Stimulated activated CD8-positive, alpha-beta memory T cell treated with anti-CD3 and anti-CD28 coated beads, Interleukin-7, amount 100 ng/mL, for 1 hour (primary cell): ENCODE measurements at places on chromosomes 5 and 9.

DNA sequence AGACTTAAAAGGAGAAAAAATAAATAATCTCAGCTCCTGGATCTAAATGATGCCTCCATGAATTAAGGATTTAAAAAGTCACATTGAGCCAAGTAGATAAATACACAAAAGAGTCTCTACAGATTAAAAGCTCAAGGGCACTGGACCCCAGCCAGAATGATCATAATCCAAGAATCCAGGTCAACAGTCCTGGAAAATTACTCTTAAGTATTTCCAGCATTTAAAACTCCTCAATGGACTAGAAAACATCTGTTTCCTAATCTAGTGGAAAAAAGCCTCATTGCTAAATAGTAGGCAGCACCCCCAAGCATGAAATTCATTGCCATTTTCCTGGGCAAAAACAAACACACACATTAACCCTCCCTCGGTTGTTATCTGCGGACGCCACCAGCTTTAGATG, 96.8 kb downstream of the FRMD3 start:
- no peak for DNase-seq

- DNase-seq, result no peak
Observed at GRCh38 chr5:39947657-39948056, 522.9 kb upstream of the DAB2 start.

DNA sequence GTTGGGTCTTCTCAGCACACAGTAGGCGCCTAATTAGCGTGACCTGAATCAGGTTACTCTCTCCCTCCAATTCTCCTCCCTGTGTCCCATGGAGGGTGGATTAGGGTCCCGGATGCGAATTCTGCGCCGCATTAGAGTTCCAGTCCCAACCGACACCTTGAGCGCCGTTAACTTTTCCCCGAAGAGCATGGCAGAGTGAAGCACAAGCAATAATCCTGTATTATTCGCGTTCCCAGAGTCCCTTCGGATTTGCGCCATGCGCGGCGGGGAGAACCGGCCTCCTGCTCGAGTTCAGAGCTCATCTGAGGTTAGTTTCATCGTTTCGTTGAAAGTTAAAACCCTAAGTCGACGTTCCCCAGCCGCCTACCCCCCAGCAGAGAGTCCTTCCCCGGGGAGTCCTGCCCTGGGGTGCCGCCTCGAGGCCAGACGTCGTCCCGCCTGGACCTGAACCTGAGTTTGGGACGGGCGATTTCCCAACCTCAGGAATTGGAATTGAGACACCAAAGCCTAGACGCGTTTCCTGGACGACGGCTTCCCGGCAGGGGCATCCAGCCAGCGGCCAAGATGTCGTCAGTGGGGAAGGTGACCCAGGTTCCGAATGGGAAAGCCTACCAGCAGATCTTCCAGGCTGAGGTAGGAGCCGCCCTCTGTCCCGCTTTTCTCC, at the start of gene CCDC180:
Gene CCDC180, plus strand, starts transcription at position 160 of the 664 bp plus-strand sequence. Its CDS starts 405 bp downstream, at position 565.
- DNase-seq, result no peak

DNA sequence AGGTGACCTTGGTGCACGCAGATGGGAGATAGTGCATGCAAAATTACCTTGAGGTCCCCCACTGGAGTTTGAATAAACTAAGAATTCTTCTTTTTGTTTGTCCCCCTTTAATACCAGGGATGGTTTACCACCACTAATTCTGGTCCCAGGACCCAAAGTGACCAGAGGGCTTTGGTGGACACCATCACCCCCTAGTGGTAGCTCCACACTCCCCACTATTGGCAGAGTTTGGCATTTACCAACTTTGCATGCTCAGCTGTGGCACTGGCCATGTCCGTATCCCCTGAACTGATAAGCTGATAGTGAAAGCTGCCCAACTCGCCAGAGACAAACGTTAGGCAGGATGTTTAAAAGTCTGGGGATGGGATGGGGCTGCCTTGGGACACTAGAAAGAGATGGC, 3.3 kb downstream of the ASTN2 start:
- no peak for DNase-seq

DNA sequence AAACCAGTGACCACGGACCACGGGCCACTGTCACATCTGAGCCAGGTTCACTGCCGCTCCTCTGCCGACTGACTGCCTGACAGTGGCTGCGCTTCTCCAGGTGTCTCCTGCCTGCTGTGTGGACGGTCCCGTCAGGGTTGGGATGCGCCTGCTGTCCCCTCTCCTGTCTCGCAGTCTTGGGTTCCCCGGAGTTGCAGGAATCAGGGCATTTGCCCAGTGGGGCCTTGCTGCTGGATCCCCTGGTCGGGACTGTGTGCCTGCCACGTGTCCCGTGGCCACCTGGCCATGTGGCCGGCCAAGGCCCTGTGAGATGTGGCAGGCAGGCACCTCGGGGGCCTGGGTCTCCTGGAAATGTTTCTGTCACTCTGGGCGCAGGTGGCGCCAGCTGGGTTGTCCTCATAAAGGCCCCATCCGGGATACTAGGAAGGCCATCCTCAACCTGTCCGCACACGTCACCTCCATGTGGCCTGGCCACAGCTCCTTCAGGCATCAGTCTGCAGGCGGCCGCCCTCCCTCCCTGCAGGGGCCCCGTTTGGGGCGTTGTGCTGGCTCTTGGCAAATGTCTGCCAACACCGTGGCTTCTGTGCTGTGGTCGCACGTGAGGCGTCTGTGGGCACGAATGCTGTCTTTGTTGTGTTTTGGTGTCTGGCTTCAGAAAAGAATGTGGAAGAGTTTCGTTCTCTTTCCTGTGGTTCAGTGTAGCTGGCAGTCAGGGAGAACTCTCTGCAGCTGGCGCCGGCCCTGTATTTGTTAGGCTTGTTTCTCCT, 6.4 kb upstream of the TOR4A start:
- DNase-seq, result no peak

- no peak for DNase-seq
Observed at GRCh38 chr9:137075275-137075775, 2.0 kb upstream of the UAP1L1 start.

- DNase-seq, result no peak
Observed at GRCh38 chr9:29475471-29475870, 1902.2 kb upstream of the C9orf72 start.

DNA sequence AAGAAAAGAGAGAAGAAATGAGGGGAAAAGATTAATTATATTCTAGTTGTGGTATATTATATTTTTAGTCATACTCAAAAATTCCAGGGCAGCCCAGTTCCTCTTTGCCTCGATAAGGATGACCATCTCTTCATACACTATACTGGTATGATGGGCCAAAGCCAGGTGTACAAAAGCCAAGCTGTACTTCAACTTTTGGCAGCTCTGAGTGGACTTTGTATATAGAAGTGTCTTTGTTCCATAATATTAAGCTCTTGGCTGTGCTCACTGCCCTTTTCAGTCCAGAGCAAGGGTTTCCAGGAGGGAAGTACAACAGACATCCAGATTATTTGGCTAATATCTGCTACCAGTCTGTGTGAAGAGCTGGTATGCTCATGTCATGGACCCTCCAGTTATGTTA, 934.3 kb upstream of the CDH10 start:
- no peak for DNase-seq
